Endothelial cell of umbilical vein (primary cell): ENCODE measurements at places on chromosomes 3 and 15. TPM values are rescaled to one million over a fixed set of nuclear protein-coding genes. Genes with fewer than 3 reads are reported as not detected.
A peak's percentile ranks its signal among the peaks of the same experiment; 100 is the strongest.

- no peak overlapping the region for H3K4me3 ChIP-seq
- H3K27me3 ChIP-seq, result peaks cover 9% of the 10 kb centered on the region
- H3K27ac ChIP-seq, result no peak overlapping the region
These were observed 27.0 kb upstream of the HHATL start for GRCh38 chr3:42729404-42730145.

GRCh38 chr3:133532951-133533350 lies 40.5 kb upstream of the CDV3 start:
- H3K36me3 ChIP-seq, result no peaks in the 10 kb centered on the region
- no peak for DNase-seq
- no peak overlapping the region for H3K4me3 ChIP-seq
- H3K27ac ChIP-seq, result no peak overlapping the region

GRCh38 chr3:171176244-171176933 lies 149.9 kb upstream of the SLC2A2 start:
- no peak overlapping the region for H3K4me3 ChIP-seq
- no peaks in the 10 kb centered on the region for H3K36me3 ChIP-seq
- no peak for DNase-seq
- H3K27me3 ChIP-seq, result no peaks in the 10 kb centered on the region
- H3K27ac ChIP-seq, result no peak overlapping the region
- peaks cover 3% of the 10 kb centered on the region for H3K4me1 ChIP-seq

GRCh38 chr3:152094406-152094805 lies 174.3 kb upstream of the MBNL1 start:
- H3K4me3 ChIP-seq, result no peak overlapping the region
- no peak for DNase-seq
- H3K27ac ChIP-seq, result no peak overlapping the region

GRCh38 chr15:95857758-95858157 lies 472.7 kb upstream of the NR2F2 start:
- H3K4me1 ChIP-seq, result no peaks in the 10 kb centered on the region
- no peak for DNase-seq
- H3K27ac ChIP-seq, result no peak overlapping the region
- H3K4me3 ChIP-seq, result no peak overlapping the region
- no peaks in the 10 kb centered on the region for H3K36me3 ChIP-seq

DNA sequence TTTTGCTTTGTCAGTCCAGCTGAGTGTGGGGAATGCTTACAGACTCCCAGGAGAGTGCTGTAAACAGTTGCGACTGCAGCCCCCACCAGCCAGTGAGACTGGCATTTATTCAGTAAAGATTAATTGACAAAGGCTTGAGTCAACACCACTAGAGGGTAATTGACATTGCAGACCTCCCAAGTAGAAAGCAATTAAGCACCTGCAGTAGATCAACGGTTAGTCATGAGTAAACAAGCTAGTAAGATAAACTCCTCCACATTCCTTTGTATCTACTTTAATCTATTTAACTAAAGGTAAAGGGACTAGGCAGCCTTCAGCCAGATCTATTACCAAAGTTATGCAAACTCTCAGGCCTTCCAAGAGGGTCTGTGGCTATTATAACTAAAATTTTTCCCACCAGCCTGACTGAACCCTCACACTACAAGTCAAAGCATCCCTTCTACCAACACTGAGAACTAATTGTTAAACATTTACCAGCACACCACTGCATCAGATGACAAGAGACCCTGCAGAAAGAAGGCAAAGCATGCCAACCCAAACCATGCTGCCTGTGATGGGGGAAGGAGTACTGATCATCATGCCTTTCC lies 30.5 kb upstream of the GALNT15 start:
- no peaks in the 10 kb centered on the region for H3K27me3 ChIP-seq
- no peaks in the 10 kb centered on the region for H3K36me3 ChIP-seq
- H3K27ac ChIP-seq, result no peak overlapping the region

DNA sequence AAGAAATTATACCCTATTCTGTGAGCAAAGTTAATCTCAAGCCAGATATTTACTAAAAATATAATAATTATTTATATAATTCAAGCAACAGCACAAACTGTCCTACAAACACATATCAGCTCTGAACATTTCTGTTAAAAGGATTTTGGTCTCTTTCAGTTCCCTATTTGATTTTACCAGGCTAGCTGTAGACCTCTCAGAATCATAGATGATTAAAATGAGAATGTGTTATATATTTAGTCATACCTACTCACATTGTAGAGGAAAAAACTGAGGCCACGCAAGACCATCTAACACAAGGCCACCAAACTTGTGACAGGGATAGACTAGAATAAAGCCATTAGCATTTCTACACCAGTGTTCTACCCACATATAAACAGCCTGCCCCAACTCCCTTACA lies 28.5 kb downstream of the ACKR4 start:
- no peak for DNase-seq
- H3K27me3 ChIP-seq, result no peaks in the 10 kb centered on the region
- peaks cover 40% of the 10 kb centered on the region for H3K4me1 ChIP-seq
- H3K27ac ChIP-seq, result no peak overlapping the region
- no peak overlapping the region for H3K4me3 ChIP-seq

GRCh38 chr3:30752970-30753369 lies 141.5 kb downstream of the GADL1 start:
- no peak overlapping the region for H3K27ac ChIP-seq
- no peaks in the 10 kb centered on the region for H3K27me3 ChIP-seq
- H3K4me3 ChIP-seq, result no peak overlapping the region
- no peak for DNase-seq
- peaks cover 12% of the 10 kb centered on the region for H3K4me1 ChIP-seq
- H3K36me3 ChIP-seq, result no peaks in the 10 kb centered on the region

- peak; percentile 48 for DNase-seq
- no peaks in the 10 kb centered on the region for H3K27me3 ChIP-seq
- no peaks in the 10 kb centered on the region for H3K36me3 ChIP-seq
- H3K4me3 ChIP-seq, result no peak overlapping the region
- H3K27ac ChIP-seq, result peak overlapping the region; percentile 91
- H3K4me1 ChIP-seq, result peaks cover 50% of the 10 kb centered on the region
These were observed 5.5 kb upstream of the LEKR1 start for GRCh38 chr3:156820692-156821080.

- no peak overlapping the region for H3K27ac ChIP-seq
- peaks cover 6% of the 10 kb centered on the region for H3K36me3 ChIP-seq
- DNase-seq, result no peak
- H3K27me3 ChIP-seq, result no peaks in the 10 kb centered on the region
- H3K4me1 ChIP-seq, result peaks cover 2% of the 10 kb centered on the region
These were observed 60.8 kb downstream of the RIOX2 start for GRCh38 chr3:97911459-97911858.

DNA sequence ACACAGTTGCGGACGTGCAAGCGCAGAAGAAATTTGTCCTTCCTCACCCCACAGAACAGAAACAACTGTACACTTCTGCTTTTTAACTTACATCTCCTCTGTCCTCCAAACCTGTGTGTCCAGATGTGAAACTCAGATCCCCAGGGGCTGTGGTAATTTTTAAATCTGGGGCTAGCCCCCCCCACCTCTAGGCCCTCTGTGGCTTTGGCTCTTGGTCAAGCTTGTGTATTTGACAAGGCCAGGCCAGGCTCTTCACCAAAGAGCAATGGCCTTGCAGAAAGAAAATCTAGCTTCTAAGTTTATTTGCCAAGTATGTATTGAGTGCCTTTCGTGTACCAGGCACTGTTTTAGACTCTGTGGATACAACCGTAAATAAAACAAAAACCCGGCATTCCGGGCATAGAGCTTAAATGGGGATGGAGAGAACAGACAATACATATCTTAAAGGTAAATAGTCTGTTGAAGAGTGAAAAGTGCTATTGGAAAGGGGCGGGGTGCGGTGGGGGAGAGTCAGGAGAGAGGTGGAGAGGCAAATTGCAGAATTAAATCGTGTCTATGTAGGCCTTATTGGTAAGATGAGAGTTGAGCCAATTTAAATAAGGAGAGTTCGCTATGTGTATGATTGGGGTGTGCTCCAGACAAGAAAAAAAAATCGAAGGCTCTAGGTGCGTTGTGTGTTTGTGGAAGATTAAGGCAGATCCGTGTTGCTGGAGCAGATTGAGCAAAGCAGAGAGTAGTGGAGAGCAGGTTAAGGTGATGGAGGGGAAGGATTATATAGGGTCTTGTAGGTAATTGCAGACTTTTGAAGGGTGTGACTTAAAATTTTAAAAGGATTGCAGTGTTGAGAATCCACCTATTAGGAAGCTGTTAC lies 781 bp upstream of the DPH6 start:
- H3K36me3 ChIP-seq, result peaks cover 2% of the 10 kb centered on the region
- H3K4me1 ChIP-seq, result peaks cover 10% of the 10 kb centered on the region
- peak overlapping the region; percentile 96 for H3K27ac ChIP-seq
- peak overlapping the region; percentile 40 for H3K4me3 ChIP-seq

DNA sequence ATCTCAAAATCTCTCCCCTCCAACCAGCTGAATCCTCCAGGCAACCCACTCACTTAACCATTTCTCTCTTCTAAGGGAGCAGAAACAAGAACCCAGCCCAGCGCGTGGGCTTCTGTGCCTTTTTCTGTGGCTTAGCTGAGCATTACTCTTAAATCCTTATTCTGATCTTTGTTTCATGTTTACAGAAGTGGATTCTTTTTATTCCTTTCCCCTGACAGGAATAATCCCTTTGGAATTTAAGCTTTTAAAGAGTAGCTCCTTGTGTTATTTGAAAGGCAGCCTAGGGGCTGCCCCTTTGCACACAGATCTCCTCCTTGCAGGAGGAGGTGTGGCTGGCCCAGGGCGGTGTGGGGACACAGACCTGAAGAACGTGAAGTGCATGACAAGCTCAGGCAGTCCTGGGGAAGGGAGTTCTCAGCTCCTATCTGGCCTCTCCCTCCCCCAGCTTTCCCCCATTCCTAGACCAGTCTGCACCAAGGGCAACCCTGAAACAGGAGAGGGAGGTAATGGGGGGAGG lies 77.1 kb upstream of the UBE2E1 start:
- DNase-seq, result no peak
- H3K27ac ChIP-seq, result no peak overlapping the region
- no peaks in the 10 kb centered on the region for H3K36me3 ChIP-seq
- H3K27me3 ChIP-seq, result no peaks in the 10 kb centered on the region

- H3K27me3 ChIP-seq, result no peaks in the 10 kb centered on the region
These were observed 2.9 kb upstream of the DIS3L start for GRCh38 chr15:66290518-66290917.

DNA sequence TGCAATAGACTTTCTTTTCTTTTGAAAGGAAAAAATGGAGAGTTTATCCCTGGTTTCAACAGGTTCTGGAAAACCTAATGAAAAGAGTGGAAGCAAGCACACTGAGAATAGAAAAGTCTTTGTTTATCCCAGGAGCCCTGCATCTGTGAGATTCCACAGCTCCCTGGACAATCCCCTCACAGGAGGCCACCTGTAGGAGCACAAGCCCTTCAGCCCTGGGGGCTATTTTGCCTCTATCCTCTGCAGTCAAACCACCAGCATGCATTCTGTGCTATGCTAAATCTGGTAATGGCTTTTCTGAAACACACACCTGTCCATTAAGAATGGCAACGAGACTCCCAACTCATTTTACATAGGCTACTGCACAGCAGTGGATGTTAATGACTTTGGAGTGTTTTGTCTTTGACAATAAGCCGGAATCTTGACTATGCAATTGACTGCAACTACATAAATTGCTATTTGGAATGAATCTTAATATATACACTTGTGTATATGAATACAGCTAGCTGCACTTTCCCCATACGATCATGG lies 369.4 kb downstream of the NR2F2 start:
- H3K27me3 ChIP-seq, result no peaks in the 10 kb centered on the region
- no peak for DNase-seq
- no peaks in the 10 kb centered on the region for H3K4me1 ChIP-seq
- no peak overlapping the region for H3K4me3 ChIP-seq
- H3K36me3 ChIP-seq, result no peaks in the 10 kb centered on the region

DNA sequence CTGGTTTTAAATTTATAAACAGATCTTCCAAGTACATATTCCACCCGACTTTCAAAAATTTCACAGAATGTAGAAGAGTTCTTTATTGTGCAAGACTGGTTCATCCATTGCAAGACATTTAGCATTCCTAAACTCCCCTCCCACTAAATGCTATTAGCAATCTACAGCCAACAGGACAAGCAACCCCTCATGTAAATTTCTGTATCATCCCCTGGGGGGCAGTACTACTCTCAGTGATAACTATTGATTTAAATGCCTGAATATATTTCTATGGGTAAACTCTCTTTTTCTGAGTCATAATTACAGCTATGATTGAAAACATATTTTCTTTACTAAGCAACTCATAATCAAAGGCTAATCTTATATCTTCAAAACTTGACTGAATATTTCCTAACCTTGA lies 10.7 kb upstream of the SLC15A2 start:
- no peaks in the 10 kb centered on the region for H3K27me3 ChIP-seq
- peak; percentile 44 for DNase-seq
- H3K4me1 ChIP-seq, result no peaks in the 10 kb centered on the region
- no peaks in the 10 kb centered on the region for H3K36me3 ChIP-seq

DNA sequence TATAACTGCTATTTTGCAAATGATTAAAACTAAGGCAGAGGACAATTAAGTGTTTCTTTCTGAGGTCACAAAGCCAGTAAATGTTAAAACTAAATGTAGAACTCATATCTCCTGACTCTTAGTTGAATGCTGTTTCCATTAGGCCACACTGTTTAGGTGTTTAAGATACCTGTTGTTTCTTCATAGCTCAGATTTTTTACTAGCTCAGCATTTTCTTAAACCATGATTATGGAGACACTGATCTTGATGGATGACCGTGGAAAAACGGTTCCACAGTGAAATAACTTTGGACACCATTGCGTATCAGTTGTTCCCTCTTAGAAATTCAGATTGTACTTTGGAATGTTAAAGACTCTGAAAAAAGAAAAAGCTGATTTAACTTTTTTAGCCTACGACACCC lies 177.5 kb downstream of the TCF12 start:
- no peaks in the 10 kb centered on the region for H3K27me3 ChIP-seq
- H3K4me1 ChIP-seq, result peaks cover 10% of the 10 kb centered on the region
- H3K36me3 ChIP-seq, result no peaks in the 10 kb centered on the region
- no peak overlapping the region for H3K27ac ChIP-seq
- no peak overlapping the region for H3K4me3 ChIP-seq

DNA sequence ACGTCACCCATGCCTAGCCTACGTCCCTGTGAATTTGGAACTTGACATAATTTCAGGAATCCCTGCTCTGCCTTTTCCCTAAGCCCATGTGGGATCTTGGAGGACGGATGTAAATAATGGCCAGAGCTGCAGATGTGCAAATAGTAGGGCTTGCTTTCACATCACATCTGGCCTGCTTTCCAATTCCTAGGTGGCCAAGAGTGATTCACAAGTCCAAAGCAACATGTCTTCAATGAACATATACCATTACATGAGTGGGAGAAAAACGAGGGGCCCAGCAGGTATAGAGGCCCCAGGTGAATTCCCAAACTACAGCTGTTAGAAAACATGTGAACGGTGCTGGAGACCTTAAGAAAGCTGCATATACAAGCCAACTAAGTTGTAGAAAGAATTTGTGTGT lies 214.6 kb downstream of the MAGI1 start:
- no peak for DNase-seq
- H3K4me1 ChIP-seq, result no peaks in the 10 kb centered on the region
- H3K27ac ChIP-seq, result no peak overlapping the region
- no peaks in the 10 kb centered on the region for H3K27me3 ChIP-seq
- no peak overlapping the region for H3K4me3 ChIP-seq

GRCh38 chr3:165440380-165440779 lies 244.2 kb upstream of the SLITRK3 start:
- H3K27ac ChIP-seq, result no peak overlapping the region
- no peaks in the 10 kb centered on the region for H3K36me3 ChIP-seq
- no peaks in the 10 kb centered on the region for H3K4me1 ChIP-seq
- no peak for DNase-seq
- H3K27me3 ChIP-seq, result no peaks in the 10 kb centered on the region

PRSS50 gene
- total RNA-seq, result not detected in 2 replicates

RPL39L gene
- total RNA-seq, result 16.8 and 22.3 TPM in 2 replicates

EPHB3 gene
- total RNA-seq, result not detected in 2 replicates

RASGRP1 gene
- 0.38 TPM in 1 of 2 replicates, not detected in the other for total RNA-seq

GOLGA6L9 gene
- total RNA-seq, result 3.8 and 4.5 TPM in 2 replicates

GHRL gene
- total RNA-seq, result not detected in 2 replicates

CYP19A1 gene
- not detected in 2 replicates for total RNA-seq

GOLGA6L4 gene
- 5.3 and 7.5 TPM in 2 replicates for total RNA-seq

DZIP3 gene
- 6.5 and 7.1 TPM in 2 replicates for total RNA-seq

LYZL4 gene
- total RNA-seq, result not detected in 2 replicates

ABHD6 gene
- total RNA-seq, result 5.4 and 5.8 TPM in 2 replicates
